ENCODE measurements at places on chromosomes 2 and 18.
A peak's percentile ranks its signal among the peaks of the same experiment; 100 is the strongest.

DNA sequence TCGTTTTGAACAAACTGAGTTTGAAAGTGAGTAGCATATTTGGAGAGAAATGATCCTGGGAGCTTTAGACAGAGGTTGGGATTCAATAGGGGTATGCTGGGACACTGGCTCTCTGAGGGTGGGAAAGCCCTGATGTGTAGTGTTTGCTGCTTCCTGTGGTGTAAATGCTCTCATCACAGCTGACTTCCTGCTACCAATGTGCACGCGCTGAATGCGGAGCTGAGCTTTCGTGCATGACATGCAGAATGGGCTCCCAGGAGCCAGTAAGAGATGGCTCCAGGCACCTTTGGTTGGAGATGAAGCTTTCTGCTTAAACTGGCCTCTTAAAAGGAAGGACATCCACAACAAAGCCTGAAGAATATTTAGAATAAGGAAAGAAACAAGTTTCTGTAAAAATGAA, 224.1 kb upstream of the CCDC150 start:
- DNase-seq = no peak

- peak; percentile 85 for DNase-seq
Observed at GRCh38 chr18:3008541-3008940, 4.4 kb downstream of the LPIN2 start.

- DNase-seq = no peak
Observed at GRCh38 chr2:218010140-218010983, 7.6 kb upstream of the TNS1 start.

DNA sequence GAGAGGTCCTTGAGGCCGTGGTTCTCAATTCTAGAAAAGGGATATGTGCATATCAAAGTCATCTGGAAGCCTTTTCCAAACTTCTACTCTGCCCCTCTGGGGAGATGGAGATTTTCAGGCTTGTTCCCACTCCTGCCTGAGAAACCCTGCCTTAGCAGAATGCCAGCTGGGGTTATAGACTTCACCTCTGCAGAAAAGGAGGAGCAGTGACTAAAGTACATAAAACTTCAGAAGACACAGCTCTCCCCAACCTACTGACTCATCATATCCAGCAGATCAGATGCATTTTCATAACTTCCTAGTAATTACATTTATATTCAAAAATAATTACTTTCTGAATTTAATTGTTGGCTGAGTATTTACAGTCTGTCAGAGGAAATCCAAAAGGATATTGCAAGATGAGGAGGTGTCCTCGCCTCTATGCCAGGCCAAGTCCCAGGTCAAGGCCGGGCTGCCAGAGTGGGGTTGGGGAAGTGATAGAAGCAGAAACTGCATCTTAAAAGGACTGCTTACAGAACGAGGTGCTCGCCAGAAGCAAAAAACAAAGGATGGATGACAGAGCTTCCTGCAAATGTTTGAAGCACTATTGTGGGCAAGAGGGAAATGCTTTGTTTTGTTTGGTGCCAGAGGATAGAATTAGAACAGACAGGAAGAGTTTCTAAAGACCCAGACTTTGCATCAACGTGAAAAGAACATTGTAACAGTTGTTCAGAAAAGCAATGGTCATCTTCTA, 75.6 kb upstream of the APCDD1 start:
- DNase-seq = no peak

DNA sequence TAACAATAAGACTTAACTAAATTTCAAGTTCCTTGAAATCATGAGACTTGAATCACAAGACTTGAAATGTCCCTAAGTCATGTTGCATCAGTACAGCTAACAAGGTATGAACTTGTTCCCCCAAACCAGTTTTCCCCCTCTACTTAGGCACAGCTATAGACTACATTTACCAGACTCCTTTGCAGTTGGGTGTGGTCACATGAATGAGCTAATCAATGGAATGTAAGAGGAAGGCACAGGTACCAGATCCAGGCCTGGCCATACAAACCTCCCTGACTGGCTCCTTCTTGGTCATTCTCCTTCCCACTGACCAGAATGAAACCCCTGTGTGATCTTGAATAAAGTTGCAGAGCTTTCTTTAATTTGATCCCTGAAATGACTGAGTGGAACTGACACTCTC, 77.8 kb downstream of the DNER start:
- DNase-seq = no peak

- no peak for DNase-seq
Observed at GRCh38 chr2:238015705-238016104, 45.1 kb upstream of the SCLY start.

DNA sequence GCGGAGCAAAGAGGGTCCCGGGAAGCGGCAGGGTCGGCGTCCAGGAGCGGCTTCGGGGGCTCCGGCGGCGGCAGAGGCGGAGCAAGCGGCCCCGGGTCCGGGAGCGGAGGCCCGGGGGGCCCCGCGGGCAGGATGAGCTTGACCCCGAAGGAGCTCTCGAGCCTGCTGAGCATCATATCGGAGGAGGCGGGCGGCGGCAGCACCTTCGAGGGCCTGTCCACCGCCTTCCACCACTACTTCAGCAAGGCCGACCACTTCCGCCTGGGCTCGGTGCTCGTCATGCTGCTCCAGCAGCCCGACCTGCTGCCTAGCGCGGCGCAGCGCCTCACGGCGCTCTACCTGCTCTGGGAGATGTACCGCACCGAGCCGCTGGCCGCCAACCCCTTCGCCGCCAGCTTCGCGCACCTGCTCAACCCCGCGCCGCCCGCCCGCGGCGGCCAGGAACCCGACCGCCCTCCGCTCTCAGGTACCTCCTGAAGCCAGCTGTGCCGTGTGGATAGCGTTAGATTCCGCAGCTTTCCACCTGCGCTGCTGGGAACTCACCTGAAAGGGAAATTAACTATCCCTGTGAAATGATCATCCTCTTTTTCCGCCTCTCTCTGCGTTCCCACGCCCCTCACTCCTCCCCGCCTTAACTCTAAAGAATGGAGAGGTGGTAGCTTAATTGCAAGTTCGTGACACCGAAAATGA, 472 bp downstream of the CNOT11 start:
- DNase-seq = peak; percentile 58

DNA sequence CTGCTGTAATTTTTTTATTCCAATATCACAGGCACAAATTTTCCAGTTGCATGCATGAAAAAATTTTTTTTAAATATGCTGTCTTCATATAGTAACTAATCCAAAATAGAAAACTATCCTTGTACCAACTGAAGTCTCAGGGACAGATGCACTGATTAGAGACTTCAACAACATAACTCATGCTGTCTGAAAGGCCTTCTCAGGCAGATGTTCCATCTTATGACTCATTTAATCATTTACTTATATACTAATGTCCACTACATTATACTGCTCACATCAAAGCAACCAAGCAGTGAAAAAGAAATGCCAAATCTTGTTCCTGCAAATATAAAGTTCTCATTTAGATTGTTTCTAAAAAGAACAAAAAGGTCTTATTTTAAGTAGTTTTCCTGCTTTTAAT, 53.1 kb downstream of the OLA1 start:
- no peak for DNase-seq

GRCh38 chr18:5853253-5853652, 42.1 kb downstream of the TMEM200C start:
- no peak for DNase-seq

GRCh38 chr2:56582570-56582969, 398.8 kb downstream of the CCDC85A start:
- peak; percentile 42 for DNase-seq

DNA sequence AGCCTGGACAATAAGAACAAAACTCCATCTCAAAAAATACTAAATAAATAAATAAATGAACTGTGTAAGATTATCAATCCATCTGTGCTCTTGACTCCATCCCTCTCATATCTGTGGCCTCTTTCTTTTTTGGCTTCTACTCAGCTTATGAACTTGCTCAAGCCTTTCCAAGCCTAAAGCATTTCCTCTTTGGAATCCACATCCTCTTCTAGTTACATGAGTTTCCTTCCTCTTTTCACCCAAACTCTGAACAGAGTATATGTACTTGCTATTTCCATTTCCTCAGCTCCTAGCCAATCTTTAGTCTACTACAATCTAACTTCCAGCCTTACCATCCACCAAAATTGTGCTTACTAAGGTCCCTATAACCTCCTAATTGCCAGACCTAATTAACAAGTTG, 2.5 kb upstream of the DNAJC10 start:
- no peak for DNase-seq

DNA sequence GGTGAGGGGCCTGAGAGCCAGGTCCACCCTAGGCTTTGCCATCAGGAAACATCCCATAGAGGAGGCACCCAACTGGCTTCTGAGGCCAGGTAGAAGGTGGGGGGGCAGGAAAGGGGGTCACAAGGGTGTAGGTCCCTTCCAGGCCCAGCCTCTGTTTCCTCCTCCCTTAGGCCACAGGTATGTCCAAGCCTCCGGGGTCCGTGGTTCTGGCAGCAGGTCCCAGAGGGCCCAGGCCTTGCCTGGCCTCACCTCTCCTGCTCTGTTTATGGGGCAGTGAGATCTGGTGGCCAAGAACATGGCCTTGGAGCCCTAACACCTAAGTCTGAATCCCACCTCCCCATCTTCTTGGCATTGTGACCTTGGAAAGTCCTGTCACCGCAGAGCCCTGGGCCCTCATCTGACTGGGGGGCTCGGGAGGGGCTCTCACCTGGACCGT, 21.6 kb upstream of the GPR17 start:
- DNase-seq = no peak

GRCh38 chr18:34857320-34857719, 147.2 kb downstream of the DTNA start:
- no peak for DNase-seq

GRCh38 chr2:109633284-109633961, 19.3 kb downstream of the SOWAHC start:
- DNase-seq = no peak

DNA sequence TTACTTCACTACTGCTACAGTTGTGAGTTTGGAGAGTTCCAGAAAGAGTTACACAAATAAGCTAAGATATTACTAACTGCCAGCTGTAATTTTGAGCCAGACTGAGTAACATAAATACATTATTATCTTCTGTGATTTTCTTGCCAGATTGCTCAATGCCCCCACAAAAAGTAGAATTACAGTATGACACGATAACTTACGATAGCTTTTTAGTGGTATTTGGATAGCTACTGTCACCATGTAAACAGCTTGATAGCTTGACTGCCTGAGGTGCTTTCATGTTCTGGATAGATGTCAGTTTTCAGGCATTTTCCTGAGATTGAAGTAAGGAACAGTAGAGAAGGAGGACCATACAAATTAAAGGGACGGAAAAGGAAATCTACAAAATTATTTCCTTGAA, 533.3 kb downstream of the SOCS6 start:
- DNase-seq = no peak

DNA sequence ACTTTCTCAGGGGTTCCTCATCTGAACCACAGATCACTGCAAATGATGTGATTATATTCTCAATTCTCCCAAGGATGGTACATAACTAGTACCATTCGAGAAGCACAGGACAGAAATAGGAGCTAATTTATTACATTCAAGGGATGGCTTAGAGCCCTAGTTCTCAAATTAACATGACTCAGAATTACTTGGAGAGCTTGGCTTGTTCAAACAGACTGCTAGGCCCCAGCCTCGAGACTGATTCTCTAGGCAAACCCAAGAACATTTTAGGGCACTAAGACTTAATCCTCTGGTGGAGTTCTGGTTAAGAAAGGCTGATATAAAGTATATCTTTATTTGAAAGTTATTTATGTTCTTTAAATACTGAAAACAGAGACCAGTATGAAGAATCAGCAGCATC, 35.8 kb downstream of the HIBCH start:
- no peak for DNase-seq

DNA sequence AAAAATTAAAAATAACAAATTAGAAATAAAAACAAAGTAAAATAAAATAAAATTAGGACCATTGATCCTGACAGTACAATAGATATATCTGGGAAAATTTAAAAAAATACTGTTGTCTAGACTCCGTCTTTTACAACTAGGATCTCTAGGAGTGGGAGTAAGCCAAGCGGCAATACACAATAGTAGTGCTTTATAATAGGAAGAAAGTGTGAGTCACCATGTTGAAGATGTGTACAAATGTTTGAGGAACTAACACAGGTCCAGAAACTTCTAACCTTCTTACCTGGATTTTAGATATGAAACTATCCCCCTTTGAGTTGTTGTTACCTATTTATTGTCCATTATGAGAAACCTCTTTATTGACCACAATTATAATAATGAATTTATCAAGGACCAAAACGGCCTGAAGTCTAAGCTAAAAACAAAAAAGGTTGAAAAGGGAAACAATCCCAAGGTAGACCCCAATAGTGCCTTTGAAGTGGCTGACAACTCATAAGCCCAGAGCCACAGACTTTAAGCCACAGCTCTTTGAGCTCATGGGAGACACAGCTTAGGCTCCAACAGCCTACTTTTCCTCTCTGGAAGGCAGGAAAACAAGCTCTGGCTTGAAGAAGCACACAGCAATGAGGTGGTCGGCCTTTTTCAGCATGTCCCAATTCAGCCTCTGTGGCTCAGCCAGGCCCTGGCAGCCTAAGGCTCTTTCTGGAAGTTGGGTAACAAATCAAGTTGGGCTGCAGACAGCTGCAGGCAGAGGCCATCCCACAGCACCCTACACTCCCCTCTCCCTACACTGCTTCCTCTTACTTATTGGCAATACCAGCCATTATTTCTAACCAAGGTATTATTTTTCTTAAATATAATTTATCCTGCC, 62.9 kb downstream of the AQP4 start:
- no peak for DNase-seq

- DNase-seq = no peak
Observed at GRCh38 chr2:170218931-170219330, 41.0 kb downstream of the MYO3B start.

- no peak for DNase-seq
Observed at GRCh38 chr2:60470340-60470739, 83.1 kb downstream of the BCL11A start.

DNA sequence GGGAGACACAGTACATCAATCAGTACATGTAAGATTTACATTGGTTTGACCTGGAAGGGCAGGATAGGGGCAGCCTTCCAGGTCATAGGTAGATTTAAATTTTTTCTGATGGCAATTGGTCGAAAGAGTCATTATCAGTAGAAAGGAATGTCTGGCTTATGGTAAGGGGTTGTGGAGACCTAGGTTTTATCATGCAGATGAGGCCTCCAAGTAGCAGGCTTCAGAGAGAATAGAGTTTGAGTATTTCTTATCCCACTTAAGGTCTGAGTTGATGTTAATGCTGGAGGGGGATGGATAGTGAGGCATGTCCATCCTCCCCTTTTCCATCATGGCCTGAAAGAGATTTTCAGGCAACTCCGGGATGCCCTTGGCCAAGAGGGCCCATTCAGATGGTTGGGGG, 60.7 kb downstream of the SPTBN1 start:
- no peak for DNase-seq

- peak; percentile 54 for DNase-seq
Observed at GRCh38 chr18:33761363-33761762, 183.3 kb downstream of the ASXL3 start.

DNA sequence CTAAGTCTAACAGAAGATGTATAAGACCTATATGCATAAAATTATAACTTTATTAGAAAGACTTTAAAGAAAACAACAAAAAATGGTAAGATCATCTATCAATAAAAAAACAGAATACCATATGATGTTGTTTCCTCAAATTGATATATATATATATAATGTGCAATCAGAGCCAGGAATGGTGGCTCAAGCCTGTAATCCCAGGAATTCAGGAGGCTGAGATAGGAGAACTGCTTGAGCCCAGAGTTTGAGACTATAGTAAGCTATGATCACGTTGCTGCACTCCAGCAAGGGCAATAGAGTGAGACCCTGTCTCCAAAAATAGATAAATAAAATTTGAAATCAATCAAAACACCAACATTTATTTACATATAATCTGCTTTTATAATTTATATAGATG, 19.5 kb downstream of the CYTIP start:
- DNase-seq = no peak

GRCh38 chr2:111640480-111640879, 243.5 kb downstream of the ANAPC1 start:
- DNase-seq = no peak

- DNase-seq = no peak
Observed at GRCh38 chr2:231918501-231919330, 7.5 kb downstream of the NPPC start.

- DNase-seq = no peak
Observed at GRCh38 chr2:25905126-25905525, 26.8 kb upstream of the ASXL2 start.

All from A172 (cell line).